HT-29 (cell line): ENCODE measurements at places on chromosomes 3 and 15.

- DNase-seq, result peak; percentile 15
Observed at GRCh38 chr3:35965908-35966307, 326.6 kb downstream of the ARPP21 start.

DNA sequence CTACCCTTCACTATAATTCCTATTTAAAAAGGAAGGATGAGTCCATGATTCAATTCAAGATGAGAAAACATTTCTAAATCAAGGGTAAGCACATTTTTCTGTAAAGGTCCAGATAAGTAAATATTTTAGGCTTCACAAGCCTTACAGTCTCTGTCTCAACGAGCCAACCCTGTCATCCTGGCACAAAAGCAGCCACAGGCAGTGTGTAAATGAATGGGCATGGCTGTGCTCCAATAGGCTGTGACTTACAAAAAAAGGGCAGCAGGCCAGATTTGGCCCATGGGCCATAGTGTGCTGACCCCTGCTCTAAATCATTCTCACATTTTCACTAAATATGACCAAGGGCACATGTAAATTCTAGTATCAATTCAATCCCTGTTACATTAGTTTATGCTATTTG lies 200.4 kb downstream of the WNT5A start:
- DNase-seq, result no peak

DNA sequence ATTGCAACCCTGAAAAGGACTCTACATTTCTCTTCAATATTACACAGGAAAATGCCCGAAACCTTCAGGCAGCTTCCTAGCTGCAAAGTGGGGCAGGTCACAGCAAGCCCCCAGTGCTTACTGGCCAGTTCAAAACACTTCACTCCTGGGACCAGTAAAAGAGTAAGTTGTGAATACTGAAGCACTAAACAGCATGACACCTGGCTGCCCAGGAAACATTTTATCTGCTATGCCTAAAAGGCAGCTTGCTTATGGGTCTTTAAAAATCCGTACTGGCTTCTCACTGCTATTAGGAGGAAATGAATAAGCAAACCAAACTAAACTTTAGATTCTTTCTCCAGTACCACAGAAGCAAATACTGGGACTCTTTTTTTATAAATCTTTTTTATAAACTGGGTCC lies 457.9 kb upstream of the ALCAM start:
- no peak for DNase-seq

GRCh38 chr3:4475804-4476203 lies 8.7 kb upstream of the SUMF1 start:
- no peak for DNase-seq
